SK-N-SH treated with all-trans-retinoic acid at 6 μM for 48 hours (cell line): ENCODE measurements at places on chromosomes 6 and 20.

DNA sequence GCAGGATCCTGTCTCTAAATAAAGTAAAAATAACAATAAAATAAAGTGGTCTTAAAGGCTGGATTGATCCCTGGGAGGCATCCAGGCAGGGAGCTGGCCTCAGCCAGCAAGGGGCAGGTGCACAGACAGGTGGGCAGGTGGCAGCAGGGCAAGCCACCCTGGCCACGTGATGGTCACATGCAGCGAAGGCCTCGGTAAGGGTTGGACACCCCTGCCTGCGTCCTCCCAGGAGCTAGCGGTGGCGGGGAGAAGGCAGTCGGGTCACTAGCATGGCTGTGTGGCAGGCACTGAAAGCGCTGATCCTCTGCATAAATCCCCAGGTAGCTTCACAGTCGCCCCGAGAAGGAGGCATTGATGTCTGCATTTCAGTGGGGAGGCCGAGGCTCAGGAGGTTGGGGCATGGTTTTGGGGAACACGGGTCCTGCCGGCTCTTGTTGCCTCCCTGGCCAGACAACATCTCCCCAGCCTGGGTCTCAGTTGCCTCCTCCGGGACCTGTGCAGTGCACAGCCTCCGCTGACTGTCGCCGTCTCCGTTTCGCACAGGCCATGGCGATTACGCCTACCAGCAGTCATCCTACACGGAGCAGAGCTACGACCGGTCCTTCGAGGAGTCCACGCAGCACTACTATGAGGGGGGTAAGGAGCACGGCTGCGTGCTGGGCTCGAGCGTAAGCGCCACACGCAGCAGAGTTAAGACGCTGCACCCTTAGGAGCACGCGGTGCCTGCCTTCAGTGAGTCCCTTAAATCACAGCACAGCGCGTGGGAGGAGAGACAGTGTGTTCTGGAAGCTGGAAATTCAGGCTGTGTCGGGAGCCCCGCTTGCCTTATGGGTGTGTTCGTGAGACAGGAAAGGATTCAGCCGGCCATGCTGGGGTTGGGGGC, 17.7 kb upstream of the MTG2 start:
- ATAC-seq, result no peak

DNA sequence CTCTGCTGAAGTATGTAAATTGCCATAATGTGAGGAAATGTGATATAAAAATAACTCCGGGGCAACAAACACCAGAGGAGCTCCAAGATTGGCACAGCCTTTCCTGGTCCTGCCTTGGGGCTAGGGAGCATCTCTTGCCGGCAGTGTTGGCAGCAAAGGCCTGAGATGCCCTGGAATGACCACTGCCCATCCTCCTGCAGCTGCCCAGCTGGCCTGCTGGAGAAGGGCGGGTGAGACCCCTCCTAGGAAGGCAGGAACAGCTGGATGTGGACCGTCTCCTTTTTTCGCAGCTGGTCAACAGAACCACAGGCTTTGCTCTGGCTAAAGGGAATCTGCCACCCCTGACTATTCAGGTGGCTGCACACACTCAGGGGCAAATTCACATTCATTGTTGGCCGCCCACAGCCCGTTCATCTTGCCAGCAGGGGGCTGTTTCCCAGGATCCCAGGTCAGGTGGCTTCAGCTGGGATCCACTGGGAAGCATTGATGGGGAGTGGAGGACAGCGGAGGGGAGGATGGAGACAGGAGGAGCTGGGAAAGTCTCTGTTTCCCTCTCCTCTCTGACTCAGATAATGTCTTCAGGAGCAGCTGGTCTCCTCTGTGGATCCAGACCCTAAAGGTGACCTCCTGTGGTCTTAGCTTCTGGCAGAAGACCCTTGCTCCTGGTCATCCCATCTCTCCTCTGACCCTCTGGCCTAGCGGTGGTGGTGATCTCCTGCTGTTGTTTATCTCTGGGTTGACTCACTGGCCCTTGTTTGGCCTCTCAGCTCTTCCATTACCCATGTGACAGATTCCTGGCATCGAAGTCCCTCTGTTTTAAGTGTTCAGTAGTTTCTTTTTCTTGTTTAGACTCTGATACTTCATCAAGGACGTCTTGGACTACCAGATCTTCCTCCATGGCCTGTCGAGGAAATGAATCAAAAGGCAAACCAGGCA, 336.7 kb downstream of the DHX35 start:
- no peak for ATAC-seq

DNA sequence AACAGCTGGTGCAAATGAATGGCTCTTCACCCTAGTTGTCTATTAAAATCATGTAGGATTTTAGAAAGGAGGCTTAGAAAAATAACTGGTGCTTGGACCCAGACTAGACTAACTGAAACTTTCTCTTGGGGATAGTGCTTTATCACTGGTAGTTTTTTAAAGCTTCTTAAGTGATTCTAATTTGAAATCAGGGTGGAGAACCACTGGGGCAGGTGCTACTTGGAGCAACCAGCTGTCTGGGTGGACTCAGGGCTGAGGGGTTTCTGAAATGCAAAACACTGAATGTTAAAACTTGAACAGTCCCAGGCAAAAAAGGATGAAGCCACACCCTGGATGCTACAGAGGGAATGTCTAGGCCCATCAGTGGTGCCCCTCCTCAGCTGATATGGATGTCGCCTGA, 81.2 kb downstream of the PXDC1 start:
- no peak for ATAC-seq

DNA sequence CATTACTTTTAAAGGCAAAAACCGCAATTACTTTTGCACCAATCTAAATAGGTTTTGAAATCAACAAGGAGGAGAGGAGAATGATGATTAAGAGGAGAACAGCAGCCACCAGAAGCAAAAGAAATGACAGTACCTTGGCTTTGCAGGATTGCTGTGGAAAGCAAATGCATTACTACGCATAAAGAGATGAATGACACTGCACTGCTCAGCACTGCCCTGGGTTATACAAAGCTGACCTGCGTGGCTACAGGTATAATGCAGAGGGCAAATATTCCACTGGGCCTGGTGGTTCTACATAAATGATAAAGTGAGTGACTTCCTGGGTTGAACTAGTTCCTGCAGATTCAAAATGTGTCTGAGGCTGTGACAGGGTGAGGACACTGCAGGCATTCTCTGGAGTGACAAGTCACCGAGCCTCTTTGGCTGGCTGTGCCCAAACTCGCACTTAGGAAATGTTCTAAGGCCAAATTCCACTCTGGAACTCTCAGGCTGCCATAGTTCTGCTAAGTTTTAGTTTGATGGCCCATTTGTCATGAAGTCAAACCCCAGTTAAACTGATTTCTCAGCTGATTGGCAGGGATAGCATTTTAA, 78.6 kb downstream of the INSM1 start:
- no peak for ATAC-seq

DNA sequence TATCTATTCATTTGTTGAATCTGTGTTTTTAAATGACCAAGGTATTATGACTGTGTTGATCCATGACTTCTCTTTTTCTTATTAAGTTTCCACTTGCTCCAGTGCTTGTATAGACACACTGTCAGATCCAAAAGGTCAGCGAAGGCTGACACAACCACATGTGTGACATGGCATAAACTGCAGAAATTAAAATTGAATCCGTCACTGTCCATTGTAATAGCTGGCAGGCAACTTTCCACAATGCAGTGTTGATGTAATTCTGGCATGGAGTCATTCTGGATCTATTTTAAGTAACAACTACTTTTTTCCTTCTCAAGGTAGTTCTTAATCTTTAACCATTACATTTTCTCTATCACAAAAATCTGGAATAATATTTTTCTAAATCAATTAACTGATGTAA, 145.3 kb downstream of the AIG1 start:
- ATAC-seq, result peak; percentile 30; the same call in 1 of the 3 replicates

DNA sequence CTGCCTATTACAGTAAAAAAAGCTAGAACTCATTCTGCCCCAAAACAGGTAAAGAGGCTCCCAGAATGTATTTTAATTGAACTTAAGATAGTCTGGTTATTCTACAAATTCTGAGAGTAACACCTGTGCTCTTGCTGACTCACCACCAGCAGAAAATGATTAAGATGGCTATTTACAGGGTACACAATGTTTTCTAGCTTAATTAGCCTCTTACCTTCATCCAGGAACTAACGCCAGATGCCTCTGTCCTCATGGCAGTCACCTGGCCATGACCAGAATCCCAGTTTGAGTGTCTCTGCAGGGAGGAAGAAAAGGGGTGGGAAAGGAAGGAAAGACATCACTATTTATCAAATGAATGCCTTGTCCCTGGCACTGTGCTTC, 31.3 kb upstream of the PPP1R3G start:
- ATAC-seq, result no peak

GRCh38 chr6:13139119-13139518, 189.2 kb downstream of the TBC1D7 start:
- ATAC-seq, result no peak

- no peak for ATAC-seq
These were observed 26.9 kb downstream of the GPRC6A start for GRCh38 chr6:116801971-116802370.

GRCh38 chr6:42777126-42777822, 4.6 kb upstream of the BICRAL start:
- ATAC-seq, result peak; percentile 68

DNA sequence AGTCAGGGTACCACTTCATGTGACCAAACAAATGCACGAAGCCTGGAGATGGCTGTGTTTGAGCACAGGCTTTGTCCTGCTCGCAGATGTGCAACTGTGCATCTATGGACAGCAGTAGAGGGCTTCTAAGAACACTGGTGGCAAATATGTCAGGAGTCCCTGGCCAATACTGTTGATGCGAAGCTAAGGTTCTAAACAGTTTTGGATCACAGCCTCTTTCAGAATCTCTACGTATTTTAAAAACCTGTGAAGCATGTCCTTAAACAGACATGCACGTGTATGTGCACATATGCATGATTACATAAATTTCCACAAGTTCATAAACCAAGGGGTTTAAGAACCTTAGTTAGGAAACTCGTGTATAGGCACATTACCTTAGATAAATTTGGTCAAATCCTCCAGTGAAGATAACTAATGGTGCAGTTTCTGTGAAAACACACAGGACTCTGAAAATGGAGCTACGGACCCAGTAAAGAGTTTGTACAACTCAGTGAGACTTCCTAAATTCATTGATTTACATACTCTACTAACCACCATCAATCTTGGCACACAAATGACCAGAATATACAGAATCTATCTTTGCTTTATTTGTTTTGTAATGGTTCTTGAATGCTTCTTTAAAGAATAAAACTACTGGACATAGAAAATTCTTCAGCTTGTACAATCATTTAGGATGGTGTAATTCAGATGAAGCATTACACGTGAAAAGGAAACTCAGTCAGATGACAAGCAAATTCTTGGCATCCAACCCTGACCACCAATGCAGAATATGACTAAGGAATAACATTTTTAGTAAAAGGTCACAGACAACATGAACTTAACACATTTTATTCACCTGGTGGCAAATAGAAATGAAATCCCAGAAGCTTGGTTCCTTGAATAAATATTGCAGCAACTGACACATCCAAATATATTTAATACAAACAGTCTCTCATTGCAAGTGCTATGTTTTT, 27.4 kb downstream of the KCNQ5 start:
- peak; percentile 75 for ATAC-seq

DNA sequence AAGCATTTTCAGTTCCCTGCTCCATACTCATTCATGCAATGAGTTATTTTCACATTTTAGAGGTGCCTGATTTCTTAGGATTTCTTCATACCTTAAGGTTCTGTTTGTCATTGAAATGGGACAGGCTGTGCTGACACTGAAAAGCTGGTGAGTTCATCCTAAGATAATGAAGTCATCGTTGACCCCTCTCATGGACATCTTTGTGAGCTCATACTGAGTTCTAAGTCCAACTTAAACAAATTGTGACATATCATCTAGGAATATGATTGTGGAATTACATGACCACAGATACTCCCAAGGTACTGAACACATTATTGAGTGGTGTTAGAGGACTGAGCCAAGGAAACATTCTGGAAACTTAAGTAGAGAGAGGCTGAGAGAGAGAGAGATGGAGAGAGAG, 224.8 kb upstream of the JAG1 start:
- ATAC-seq, result no peak

GRCh38 chr20:50595988-50596693, 86.0 kb downstream of the PTPN1 start:
- no peak; the same call in 2 of the 3 replicates for ATAC-seq

DNA sequence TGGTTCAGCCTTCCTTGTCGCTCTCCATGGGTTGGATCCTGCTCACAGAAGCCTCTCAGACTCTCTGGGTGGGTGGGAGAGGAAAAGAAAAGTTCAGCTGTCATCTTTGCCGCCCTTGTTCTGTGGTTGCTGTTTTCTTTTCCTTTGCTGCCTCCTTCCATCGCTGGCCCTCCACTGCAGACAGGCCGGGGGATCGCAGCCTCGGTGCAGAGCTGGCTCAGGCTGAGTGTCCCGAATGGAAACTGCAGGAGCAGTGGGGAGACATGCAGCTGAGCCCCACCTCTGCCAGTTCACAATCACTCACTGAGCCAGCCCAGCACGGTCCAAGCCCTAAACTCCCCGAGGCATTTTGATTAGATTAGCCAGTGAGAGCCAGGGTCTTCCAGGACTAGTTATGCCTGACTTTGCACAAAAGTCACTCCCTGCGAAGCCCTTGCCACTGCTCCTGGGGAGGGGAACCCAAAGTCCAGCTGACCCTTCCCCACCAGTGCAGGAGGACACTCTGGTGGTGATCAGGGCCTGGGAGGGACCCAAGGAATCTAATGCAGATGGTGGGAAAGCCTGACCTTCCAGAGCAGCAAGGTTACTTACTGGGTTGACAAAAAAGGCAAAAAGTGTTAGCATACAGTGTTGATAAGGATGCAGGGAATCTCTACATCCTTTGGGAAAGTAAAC, 14.0 kb downstream of the NRN1 start:
- ATAC-seq, result no peak

- no peak for ATAC-seq
These were observed 55.7 kb upstream of the FERMT1 start for GRCh38 chr20:6178537-6178936.

GRCh38 chr6:10723567-10723881, 654 bp downstream of the TMEM14C start:
- peak; percentile 4; the same call in 2 of the 3 replicates for ATAC-seq

GRCh38 chr6:140011537-140011936, 637.1 kb upstream of the CITED2 start:
- ATAC-seq, result no peak

DNA sequence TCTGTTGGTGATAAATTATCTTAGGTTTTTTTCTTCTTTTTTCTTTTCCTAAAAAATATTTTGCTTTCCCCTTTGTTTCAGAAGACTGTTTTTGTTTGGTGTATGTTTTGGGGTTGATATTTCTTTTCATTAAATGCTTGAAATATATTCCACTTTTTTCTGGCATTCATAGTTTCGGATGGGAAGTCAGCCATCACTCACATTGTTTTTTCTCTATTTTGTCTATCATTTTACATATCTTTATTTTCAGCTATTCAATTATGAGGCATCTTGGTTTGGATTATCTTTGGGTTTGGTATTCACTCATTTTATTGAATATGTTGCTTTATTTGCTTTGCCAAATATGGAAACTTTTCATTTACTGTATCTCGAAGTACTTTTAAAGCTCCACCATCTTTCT, 600.5 kb upstream of the EYS start:
- ATAC-seq, result no peak

- no peak for ATAC-seq
These were observed 22.7 kb downstream of the BCAS1 start for GRCh38 chr20:54047720-54048119.

- no peak for ATAC-seq
These were observed 297.7 kb upstream of the SASH1 start for GRCh38 chr6:148044921-148045320.
